ENCODE measurements at places on chromosomes 13 and 19. TPM values are rescaled to one million over a fixed set of nuclear protein-coding genes. Genes with fewer than 3 reads are reported as not detected.

DNA sequence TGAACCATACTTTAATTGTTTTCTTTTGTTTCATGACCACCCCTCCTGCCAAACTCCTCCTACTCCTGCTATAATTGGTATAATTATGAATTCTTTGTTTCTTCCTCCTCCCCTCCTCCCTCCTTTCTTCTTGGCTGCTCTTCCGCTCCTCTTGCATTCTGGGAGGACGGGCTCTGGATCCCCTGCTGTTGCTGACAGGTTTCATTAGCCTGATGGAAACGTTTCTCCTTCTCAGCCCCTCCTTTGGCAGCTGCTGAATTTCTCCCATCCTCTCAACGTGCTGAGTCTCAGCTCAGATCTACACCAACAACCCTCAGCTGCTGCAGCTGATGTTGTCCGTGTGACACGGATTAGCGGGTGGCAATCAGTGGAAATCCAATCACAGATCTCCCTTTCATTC, 97.1 kb upstream of the UBAC2 start:
- DNase-seq: no peak

DNA sequence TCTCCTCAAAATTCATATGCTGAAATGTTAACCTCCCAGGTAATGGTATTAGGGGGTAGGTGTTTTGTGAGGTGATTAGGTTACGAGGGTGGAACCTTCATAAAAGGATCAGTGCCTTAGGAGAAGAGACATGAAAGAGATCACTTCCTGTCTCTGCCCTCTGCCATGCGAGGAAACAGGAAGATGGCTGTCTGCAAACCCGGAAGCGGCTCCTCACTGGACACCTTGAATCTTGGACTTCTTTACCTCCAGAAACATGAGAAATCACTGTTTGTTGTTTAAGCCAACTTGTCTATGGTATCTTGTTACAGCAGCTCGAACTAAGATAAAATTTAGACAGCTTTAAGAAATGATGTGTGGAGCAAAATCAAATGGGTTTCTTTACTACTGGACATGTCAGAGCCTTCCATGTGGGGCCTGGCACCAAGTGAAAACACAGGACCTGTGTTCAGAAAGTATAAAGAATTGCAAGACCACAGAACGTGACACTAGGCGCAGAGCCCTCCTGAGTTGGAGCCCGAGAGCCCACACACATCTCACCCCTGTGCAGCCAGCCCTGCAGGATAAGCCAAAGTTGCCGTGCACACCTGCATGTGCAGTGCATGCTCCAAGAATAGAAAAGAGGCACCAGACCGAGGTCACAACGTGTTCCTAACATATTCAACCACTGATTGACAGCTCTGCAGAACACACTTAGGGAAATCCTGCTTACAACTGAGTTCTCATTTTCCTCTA, 112.5 kb upstream of the UQCRFS1 start:
- no peak for DNase-seq

GRCh38 chr19:2089727-2090053, 6.4 kb downstream of the MOB3A start:
- no peak for DNase-seq

DNA sequence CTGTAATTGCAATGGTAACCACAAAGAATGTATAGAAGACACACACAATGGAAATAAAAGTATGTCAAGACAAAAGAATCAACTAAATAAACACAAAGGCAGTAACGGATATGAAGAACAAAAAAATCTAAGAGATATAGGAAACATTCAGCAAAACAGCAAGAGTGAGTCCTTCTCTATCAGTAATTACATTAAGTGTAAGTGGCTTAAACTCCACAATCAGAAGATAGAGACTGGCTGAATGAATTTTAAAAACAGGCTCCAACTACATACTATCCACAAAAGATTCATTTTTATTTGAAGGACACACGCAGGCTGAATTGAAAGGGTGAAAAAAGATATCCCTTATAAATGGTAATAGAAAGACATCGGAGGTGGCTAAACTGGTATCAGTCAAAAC, 19.5 kb downstream of the ZNF616 start:
- DNase-seq: no peak

DNA sequence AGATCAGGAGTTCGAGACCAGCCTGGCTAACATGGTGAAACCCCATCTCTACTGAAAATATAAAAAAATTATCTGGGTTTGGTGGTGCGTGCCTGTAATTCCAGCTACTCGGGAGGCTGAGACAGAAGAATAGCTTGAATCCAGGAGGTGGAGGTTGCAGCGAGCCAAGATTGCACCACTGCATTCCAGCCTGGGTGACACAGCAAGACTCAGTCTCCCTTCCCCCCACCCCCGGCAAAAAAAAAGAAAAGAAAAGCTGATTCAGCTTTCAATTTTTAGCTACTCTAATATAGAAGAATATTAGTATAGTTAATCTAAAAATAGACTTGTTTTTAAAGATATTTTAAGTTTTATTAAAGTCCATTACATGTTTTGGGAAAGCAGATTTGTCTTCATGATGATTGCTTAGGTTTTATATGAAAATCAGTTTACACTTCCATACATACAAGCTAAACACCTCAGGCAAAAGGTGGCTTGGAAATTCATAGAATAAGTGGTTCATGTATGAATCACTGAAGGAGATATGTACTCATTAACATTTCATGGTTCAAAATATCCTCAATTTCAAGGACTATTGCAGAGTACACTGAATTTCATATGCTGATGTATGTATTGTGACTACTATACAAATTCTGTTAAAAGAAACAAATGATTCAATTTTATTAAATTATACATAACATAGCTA, 165.2 kb downstream of the TDRD3 start:
- no peak for DNase-seq

DNA sequence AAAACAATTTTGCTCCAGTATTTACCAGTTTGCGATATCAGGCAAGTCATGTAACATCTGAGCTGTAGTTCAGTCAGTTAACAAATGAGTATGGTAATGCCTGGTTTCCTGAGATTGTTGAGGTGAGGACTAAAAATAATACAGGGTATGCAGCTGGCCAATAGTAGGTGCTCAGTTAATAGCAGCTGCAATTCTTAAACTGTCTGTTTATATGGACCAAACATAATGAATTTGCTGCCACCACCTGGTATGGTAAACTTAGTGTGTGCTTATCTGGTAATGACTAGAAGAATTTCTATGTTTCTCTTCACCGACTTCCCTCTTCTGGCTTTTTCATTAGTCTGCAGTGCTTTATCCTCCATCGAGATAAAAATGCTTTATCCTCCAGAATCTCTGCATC, 9.1 kb downstream of the ZMYM2 start:
- DNase-seq: peak; percentile 2

GRCh38 chr13:96053003-96053703, at the start of gene UGGT2:
UGGT2 (minus strand) TSS chr13:96053401; CDS start chr13:96053312, 89 bp downstream.
- DNase-seq: peak; percentile 96

- no peak for DNase-seq
These were observed 257.0 kb downstream of the TSHZ3 start for GRCh38 chr19:31092274-31092673.

The HIPK4 gene
- under 0.01 TPM for total RNA-seq

The ZNF497 gene
- total RNA-seq: 0.65 TPM
